ENCODE measurements at places on chromosomes 5 and 9.

DNA sequence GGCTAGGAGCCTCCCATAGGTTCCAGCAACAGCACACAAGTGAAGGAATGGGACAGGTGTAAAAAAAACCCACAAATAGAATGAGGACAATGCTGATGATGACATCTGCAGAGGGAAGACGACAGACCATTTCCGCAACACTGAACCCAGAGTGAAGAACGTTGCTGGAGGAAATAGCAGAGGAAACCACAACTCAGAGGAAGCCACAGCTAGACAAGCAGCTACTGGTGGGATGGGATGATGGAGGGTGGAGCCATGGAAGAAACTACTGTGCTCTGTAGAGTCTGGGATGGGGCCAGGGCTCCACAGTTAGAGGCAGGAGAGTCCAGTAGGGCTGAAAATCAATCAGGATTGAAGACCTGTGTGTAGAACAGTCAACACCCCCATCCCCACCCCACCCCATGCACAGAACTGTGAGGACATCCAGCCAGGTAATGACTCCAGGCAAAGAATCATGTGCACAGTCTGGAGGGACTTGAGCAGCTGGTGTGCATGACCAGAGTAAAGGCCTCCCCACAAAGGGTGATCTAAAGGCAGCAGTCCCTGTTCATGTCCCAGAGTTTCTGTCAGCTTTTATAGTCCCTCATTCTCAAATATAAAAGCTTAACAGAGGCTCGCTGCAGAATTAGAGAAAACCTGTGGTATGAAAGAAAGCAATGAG, 65.2 kb upstream of the SPIN1 start:
- DNase-seq: no peak

DNA sequence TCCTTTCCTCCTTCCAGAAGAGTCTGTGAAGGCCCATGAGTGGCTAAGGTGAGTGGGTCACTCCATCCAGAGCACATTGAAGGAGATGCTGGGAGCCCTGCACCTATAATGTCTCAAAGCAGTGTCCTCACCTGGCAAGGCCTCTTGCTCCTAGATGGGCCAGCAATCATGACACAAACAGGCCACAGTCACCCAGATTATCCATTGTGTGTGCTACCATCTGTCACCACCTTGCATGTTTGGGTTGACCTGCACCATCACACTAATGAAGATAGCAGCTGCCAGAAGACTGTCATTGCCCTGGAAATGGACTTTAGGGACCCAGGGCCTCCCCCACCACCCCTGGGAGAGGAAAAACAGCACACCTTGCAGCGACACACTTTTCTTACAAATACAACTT, 69.6 kb downstream of the GABBR2 start:
- no peak for DNase-seq

DNA sequence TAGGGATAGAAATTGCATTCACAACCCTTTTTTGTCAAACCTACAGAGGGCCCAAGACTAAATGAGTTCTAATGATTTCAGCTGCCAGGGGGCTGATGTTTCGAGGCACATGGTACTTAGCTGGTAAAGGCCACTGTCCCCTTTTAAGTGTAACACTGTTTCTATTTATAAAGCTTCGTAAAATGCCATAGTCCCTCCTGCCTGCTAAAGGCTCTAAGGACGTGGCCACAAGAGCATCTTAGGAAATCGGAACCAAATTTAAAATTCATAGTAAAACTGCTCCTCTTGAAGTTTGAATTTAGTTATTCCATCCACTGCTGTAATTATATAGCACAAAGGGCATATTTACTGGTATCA, 170.3 kb upstream of the WWC1 start:
- no peak for DNase-seq

DNA sequence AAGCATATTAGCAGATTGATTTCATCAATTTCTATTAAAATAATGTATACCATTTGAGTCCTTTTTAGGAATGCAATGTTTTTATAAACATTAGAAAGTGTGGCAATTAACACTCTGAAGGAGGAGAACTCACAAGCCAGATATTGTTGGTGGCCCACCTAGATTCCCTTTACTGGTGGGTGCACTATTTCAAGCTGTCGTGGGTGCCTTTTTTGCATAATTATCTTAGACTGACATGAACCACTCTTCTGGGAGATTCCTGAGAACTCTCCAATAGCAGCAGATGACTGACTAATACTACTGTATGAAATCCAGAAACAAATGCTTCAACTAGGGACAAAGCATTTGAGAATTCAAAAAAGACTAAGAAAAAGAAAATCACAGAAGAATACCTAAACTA, 526.0 kb downstream of the CDH18 start:
- no peak for DNase-seq

DNA sequence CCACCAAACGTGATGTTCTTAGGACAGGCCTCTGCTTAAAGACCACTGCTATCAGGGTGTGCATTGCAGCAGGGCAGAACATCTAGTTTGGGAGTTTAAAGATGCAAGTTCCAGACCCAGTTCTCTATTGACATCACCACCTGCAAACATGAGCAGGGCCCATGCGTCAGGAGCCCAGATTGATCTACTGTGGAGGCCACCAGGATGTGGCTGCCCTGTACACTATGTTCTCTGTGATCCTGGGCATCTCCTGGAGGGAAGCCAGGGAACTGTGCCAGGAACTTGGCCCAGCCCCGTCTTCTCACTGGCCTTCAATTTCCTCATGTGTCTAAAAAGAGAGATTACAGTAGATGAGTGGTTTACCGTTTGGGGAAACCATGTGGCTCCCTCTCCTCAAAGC, 87.1 kb downstream of the PDE6A start:
- DNase-seq: no peak

- DNase-seq: no peak
Observed at GRCh38 chr5:113632996-113633395, 119.5 kb downstream of the YTHDC2 start.

GRCh38 chr5:79236362-79236969, 535 bp downstream of the JMY start:
- peak; percentile 15 for DNase-seq

GRCh38 chr9:123375469-123376132, 19.6 kb downstream of the CRB2 start:
- no peak for DNase-seq

GRCh38 chr5:81936066-81936465, 35.8 kb upstream of the ATG10 start:
- DNase-seq: no peak

DNA sequence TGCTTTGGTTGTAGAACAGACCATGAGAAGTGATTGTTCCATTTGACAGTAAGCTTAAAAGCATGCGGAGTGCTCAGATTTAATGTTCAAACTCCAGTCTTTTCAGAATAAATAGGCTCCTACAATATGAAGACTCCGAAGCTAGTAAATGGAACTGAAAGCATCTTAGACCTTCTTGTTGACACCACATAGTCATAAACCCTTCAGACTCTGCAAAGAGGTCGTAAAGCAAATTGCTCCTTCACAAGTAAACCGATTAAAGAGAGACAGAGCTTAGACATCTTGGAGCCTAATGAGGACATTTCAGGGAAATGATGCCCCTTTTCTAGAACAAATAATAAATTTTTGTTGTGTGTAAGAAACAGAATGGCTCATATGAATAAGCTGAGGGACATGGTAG, 511.0 kb upstream of the RIOK2 start:
- no peak for DNase-seq

- no peak for DNase-seq
Observed at GRCh38 chr5:148748702-148749392, 77.6 kb upstream of the ADRB2 start.

DNA sequence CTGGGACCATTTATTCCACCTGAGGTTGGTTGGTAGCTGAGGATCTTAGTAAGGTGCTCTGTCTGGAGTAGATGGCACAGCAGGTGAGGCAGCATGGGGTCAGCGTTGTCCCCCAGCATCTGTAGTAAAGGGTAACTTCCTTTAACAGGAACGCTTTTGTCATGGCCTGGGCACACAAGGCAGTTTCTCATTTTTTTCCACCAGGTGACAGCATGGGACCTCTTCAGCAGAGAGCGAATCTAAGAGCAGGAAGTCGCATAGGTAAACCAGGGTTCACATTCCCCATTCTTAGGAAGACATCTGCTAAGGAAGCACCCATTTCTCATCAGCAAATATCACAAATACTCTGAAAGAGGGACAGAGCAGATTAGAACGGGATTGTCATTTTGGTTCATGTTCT, 56.5 kb downstream of the GPR107 start:
- DNase-seq: no peak

GRCh38 chr9:113343732-113344231, 3.7 kb upstream of the WDR31 start:
- no peak for DNase-seq

- no peak for DNase-seq
Observed at GRCh38 chr9:137298401-137299202, 3.5 kb downstream of the NRARP start.

DNA sequence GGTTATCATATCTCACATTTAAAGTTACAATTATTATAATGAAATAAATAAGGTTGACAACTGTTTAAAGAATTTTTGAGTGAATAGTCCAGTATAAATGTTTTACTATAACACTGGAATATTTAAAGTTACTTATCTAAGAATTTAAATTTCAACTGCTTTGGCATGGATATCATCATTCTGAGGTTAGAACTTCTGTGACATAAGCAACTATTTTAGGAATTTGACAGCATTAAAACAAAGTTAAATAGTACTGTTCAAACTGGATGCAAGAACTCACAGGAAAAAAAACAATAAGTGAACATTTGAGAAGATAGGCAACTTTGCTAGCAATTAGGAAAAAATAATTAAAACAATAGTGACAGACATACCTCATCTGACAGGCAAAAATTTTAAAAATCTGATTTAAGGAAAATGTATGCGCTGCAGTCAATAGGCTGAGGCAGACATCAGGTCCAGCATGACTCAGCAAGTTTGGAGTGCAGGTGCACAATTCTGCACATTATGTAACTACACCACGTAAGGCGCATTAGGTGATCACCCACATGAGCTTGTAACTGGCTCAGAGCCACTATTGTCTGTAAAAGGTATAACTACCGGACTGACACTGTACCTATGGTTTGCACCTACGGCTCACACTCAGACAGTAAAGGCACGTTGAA, 180.6 kb downstream of the PDE4D start:
- no peak for DNase-seq

DNA sequence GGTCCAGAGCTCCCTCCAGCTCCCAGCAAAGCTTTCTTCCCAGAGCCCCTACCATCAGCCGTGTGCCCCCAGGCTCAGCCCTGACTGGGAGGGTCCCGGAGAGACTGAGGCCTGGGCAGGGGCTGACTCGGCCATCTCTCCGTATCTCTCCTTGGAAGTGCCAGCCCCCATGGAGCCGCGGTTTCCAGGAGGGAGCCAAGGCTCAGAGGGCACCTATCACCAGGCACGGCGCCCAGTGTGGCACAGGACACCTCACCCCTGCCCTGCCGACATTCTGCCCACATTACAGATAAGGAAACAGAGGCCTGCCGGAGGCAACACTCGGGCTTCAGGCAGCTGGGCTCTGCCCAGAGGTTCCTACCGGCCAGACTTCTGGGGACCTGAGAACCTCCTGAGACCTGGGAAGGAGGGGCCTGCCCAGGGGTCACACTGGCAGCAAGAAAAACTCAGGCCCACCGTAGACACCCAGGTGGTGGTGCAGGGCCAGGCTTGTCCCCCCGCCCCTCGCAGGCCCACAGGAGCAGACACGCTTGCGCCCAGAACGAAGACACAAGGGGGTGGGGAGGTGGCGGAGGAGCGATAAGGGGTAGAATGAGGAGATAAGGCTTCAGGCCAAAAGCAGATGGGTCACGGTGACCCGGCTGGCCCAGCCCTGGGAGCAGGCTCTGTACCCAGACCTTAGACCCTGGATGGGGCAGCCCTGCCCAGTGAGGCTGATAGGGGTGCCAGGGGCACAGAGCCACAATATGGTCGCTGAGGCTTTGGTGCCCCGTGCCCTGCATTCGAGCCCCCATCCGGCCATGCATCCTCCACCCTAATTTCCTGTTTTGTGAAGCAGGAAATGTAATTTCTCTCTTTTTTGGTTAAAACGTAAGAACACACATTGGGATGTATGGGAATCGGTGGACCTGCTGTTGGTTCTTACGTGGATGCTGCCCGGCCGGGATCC, 11.8 kb downstream of the NR5A1 start:
- no peak for DNase-seq

- DNase-seq: no peak
Observed at GRCh38 chr5:76500633-76501393, 97.7 kb downstream of the IQGAP2 start.

DNA sequence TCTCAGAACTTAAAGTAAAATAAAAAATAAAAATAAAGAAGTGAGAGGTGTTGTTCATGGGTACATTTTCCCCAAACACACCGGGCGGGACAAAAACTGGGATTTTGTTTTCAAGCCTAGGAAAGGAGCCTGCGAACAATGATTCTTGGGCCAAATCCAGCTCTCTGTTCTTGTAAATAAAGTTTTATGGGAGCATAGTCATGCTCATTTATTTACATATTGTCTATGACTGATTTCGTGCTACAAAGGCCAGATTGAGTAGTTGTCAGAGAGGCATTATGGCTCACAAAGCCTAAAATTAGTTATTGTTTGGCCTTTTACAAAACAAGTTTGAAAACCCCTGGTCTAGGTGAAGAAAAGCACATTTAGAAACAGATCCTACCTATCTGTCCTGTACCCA, 821.0 kb upstream of the GRAMD2B start:
- DNase-seq: no peak

DNA sequence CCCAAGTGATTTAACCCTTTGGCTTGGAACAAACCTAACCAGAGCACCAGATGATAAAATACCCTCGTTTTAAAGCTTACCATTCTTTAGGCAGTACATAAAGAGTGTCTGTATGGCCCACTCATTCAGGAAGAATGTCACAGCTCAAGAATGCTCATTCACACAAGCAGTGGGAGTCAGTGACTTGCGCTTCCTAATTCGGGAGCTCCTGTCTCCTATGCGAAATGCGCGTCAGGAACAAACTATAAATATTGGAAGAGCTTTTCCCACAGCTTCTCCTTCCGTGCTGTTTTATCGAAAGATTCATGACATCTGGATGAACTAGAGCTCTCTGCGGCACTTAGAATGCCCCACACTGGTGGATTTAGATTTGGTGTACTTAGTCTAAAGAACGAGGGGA, 66.6 kb downstream of the NTRK2 start:
- no peak for DNase-seq

DNA sequence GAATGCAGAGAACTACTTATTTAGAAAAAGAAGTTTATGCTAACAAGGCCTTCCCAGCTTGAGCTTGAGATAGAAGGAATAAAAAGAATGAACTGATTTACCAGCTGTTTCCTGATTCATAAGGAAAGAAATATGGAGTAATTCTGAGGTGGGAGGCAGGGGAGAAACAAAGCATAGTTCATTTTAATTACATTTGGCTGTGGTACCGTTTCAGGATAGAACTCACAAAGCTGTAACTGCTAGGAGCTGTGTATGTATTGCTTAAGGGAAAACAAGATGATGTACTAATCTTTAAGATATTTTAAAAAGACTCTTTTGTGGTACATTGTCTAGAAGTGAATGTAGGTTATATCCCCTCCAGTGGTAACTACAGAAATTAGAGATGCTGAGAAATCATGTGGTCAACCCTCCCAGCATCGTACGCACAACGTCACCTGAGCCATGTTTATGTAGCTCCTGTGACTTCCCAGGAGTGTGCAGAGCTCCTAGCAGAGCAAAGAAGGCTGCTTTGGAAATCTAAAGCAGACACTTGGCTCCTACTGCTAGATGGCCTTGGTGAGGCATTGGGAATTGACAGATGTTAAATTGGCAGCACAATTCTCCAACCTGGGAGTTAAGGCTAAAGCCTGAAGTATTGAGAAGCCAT, 208.3 kb upstream of the VLDLR start:
- DNase-seq: no peak

Data from activated naive CD4-positive, alpha-beta T cell (primary cell).